ENCODE measurements at places on chromosomes 12 and 14. TPM values are rescaled to one million over a fixed set of nuclear protein-coding genes. Genes with fewer than 3 reads are reported as not detected.

The CD27 gene
- total RNA-seq, result not detected

The LRRIQ1 gene
- total RNA-seq, result 0.62 TPM

The GALNT8 gene
- total RNA-seq, result under 0.01 TPM

The PXMP2 gene
- 9.8 TPM for total RNA-seq

The TBX5 gene
- total RNA-seq, result 0.12 TPM

The TARBP2 gene
- total RNA-seq, result 46.6 TPM

The P3H3 gene
- total RNA-seq, result 175 TPM
